ENCODE measurements at places on chromosomes 3 and 15.

GRCh38 chr3:9769426-9770275 is at the start of gene CAMK1:
Gene CAMK1 (minus strand): TSS chr3:9769947. CDS start chr3:9767749, 2,198 bp downstream.
- DNase-seq = peak; percentile 57

- no peak for DNase-seq
Observed at GRCh38 chr3:11381141-11381540, 108.9 kb downstream of the ATG7 start.

DNA sequence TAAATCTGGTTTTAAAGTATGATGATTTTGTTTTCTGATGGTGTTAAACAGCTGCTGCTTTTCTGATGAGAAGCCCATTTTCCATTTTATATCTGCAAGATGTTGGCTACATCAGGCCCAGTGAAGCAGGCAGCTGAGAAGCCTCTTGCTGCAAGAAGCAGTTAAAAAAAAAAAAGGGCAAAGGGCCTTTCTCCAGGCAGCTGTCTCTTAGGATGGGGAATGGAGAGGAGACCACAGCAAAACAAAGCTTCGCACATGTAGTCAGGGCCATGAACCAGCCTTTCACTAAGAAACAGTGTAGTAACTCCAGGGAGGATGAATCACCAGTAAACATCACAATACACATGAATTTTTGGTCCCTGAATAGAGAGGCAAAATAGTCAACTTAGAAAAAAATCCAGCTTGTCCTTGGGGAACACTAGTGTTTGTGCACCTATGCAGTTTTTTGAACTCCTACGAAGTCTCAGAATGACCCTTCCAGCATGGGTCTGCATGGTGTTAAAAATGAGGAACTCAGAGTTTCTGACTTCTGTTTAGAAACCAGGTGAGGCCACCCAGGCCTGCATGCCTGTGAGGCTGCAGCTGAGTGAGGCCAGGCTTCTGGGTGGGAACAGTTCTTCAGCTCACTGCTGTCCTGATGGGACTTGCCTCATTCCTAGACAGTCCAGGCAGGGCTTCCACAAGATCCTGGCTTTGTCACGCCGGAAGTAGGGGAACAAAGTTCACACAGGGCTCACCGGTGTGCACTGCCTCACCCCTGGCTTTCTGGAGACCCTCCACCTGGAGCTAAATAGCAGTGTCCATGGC is 518.7 kb downstream of the MCTP2 start:
- DNase-seq = peak; percentile 33

GRCh38 chr15:75672646-75673425 is 25.1 kb downstream of the SNX33 start:
- DNase-seq = no peak

- no peak for DNase-seq
Observed at GRCh38 chr3:157469561-157470294, 33.1 kb downstream of the PTX3 start.

GRCh38 chr15:34366271-34367065 is 528 bp downstream of the LPCAT4 start:
- peak; percentile 26 for DNase-seq

GRCh38 chr3:145936971-145937370 is 224.0 kb downstream of the PLOD2 start:
- no peak for DNase-seq

- DNase-seq = no peak
Observed at GRCh38 chr15:80803580-80804525, 24.7 kb downstream of the CEMIP start.

All from left renal pelvis (tissue), 4 donors.